Activated T-cell treated with anti-CD3 and anti-CD28 coated beads, Interleukin-2, amount 50 U/mL, for 72 hours (primary cell): ENCODE measurements at places on chromosomes 7 and 10. TPM values are rescaled to one million over a fixed set of nuclear protein-coding genes. Genes with fewer than 3 reads are reported as not detected.

Gene CALML3
- total RNA-seq: not detected

Gene MSMB
- not detected for total RNA-seq

DNA sequence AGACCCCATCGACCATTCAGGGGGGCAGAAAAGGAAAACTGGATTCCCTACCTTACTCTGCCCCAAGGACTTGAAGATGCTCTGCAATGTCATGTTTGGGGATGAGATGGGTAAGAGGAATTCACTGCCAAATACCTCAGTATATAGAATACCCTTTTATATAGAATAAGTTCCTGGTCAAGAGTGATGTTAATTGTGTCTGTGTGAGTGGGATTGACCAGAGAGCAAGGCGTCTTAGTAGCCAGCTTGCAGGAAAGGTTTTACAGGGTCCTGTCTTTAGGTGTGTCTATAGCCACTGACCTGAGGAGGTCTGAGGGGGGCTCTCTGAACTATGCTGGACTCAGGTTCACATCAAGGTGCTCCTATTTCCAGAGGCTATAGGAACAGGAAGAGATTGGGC is 1.4 kb downstream of the IFIT3 start:
- peaks cover 2% of the 10 kb centered on the region for H3K36me3 ChIP-seq
- H3K4me3 ChIP-seq: no peak overlapping the region
- H3K4me1 ChIP-seq: peaks cover 58% of the 10 kb centered on the region
- no peak for DNase-seq
- no peak overlapping the region for H3K27ac ChIP-seq
- peaks cover 51% of the 10 kb centered on the region for H3K27me3 ChIP-seq

Gene EPHA1
- 4.2 TPM for total RNA-seq

Gene DPYSL4
- 9.9 TPM for total RNA-seq

DNA sequence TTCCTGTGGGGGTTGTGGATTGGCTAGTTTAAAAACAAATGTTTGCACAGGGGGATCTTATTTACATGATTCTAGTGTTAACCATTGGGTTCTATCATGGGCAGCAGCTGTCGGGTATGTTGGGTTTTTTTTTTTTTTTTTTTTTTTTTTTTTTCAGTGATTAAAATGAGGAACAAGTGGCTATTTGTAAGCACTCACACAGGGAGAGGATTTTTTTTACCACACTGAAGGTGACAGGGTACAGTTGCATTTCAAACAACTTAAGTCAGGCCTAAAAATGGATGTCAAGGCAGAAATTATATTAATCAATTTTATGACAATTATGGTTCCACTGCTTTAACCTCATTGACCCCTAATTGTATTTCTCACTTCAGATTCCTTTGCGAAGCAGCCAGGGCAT is 92.8 kb downstream of the CD36 start:
- H3K4me3 ChIP-seq: no peak overlapping the region
- no peaks in the 10 kb centered on the region for H3K4me1 ChIP-seq
- H3K27ac ChIP-seq: no peak overlapping the region
- H3K36me3 ChIP-seq: no peaks in the 10 kb centered on the region
- no peak for DNase-seq
- H3K27me3 ChIP-seq: no peaks in the 10 kb centered on the region

Gene RAB18
- total RNA-seq: 51.7 TPM

GRCh38 chr7:74183142-74183541 is 9.0 kb downstream of the EIF4H start:
- H3K36me3 ChIP-seq: peaks cover 10% of the 10 kb centered on the region
- DNase-seq: no peak
- peaks cover 87% of the 10 kb centered on the region for H3K4me1 ChIP-seq

Gene SYNPO2L
- total RNA-seq: not detected

DNA sequence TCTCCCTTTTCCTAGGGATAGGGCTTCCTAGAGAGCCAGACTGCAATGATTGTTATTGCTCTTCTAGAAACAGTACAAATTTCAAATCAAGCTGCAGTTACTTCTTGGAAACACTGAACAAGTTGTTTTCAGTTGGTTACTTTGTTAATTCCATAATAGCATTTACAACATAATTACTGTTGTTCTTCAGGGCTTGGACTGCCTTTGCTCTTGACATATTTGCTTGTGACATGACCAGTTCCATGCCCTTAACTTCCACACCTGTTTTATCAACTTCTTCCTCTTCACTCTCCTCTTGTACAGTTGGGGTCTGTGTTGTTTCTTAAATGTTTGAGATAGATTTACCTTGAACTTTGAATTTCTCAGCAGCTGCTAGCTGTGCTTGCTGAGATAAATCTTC is 104.4 kb downstream of the SEC23IP start:
- H3K27me3 ChIP-seq: peaks cover 41% of the 10 kb centered on the region
- peaks cover 4% of the 10 kb centered on the region for H3K36me3 ChIP-seq
- no peak overlapping the region for H3K4me3 ChIP-seq
- no peak for DNase-seq
- H3K27ac ChIP-seq: no peak overlapping the region

Gene HKDC1
- total RNA-seq: 1.6 TPM

DNA sequence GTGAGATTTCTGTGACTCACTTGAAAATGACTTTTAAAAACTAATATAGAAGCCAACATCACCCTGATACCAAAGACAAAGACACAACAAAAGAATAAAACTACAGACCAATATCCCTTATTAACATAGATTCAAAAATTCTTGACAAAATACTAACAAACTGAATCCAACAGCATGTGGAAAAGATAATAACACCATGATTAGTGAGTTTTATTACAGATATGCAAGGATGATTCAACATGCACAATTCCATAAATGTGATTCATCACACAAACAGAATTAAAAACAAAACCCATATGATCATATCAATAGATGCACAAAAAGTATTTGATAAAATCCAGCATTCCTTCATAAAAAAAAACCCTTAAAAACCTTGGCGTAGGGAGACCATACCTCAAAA is 6.5 kb downstream of the MGAM start:
- H3K27ac ChIP-seq: no peak overlapping the region
- no peaks in the 10 kb centered on the region for H3K4me1 ChIP-seq
- no peaks in the 10 kb centered on the region for H3K27me3 ChIP-seq

Gene ACTL6B
- not detected for total RNA-seq

Gene CPA2
- not detected for total RNA-seq

- H3K27me3 ChIP-seq: peaks cover 7% of the 10 kb centered on the region
- H3K4me1 ChIP-seq: peaks cover 15% of the 10 kb centered on the region
- DNase-seq: no peak
Observed at GRCh38 chr10:118842843-118843624, 88.3 kb upstream of the CACUL1 start.

DNA sequence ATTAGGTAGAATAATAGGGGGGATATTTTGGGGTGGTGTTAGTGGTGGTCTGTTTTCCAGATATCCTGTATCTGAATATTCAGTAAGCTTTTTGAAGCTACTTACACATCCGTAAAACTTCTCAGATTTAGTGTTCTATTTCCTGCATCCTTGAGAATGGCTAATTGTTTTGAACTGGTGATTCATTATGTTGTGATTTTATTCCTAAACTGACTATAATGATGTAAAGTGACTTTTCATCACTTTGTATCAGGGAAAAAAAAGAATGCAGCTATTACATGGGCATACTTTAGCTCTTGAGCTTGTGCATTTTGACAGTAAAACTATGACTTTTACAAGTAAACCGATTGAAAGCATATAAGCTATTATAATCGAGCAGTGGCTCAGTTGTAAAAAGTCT is 18.2 kb downstream of the WAC start:
- no peak for DNase-seq
- peaks cover 50% of the 10 kb centered on the region for H3K36me3 ChIP-seq
- peaks cover 77% of the 10 kb centered on the region for H3K4me1 ChIP-seq
- no peaks in the 10 kb centered on the region for H3K27me3 ChIP-seq
- peak overlapping the region; percentile 79 for H3K27ac ChIP-seq
- no peak overlapping the region for H3K4me3 ChIP-seq

DNA sequence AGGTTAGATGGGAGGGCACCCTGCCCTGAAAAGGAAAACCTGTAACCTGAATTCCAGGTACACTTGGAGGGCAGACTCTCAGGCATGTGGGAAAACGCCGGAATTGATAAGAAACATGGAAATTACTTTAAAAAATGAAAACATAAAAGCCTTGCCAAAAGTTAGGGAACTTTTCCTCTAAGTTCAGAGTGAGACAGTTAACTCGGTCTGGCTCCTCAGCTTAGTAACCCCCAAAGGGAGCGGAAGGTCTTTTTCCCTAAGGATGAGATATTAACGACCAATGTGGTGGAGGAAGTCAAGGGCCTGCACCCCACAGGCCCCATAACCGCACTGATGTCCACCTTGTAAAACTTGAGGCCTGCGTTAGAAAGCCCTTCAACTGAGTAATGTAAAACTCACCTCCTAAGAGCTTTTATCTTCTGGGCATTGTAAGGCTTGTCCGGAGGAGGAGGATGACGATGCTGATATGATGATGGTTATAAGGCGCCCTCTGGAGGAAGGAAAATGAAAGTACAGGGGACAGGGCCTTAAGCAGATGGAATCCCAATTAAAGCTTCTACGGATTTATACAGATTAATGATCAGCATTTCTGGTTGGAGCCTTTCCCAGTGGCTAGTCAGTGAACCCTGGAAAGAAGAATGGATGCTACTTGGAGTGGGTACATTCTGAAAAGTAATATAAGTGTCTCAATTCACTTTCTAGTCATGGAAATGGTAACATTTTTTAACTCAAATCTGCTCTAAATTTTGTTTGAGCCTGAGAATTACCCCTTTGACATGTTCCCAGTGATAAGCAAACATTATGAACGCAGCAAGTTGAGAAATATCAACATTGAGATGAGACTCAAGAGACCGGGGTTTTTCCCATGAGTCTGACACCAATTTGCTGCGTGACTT is 694 bp downstream of the COL1A2 start:
- H3K27me3 ChIP-seq: peaks cover 12% of the 10 kb centered on the region
- no peaks in the 10 kb centered on the region for H3K36me3 ChIP-seq
- peaks cover 12% of the 10 kb centered on the region for H3K4me1 ChIP-seq
- H3K4me3 ChIP-seq: peak overlapping the region; percentile 80

GRCh38 chr7:2030475-2031450 is 202.0 kb downstream of the MAD1L1 start:
- no peaks in the 10 kb centered on the region for H3K27me3 ChIP-seq
- H3K36me3 ChIP-seq: peaks cover 16% of the 10 kb centered on the region
- peaks cover 22% of the 10 kb centered on the region for H3K4me1 ChIP-seq
- DNase-seq: no peak
- H3K27ac ChIP-seq: no peak overlapping the region
- peak overlapping the region; percentile 34 for H3K4me3 ChIP-seq

- no peak overlapping the region for H3K27ac ChIP-seq
- no peaks in the 10 kb centered on the region for H3K36me3 ChIP-seq
- H3K27me3 ChIP-seq: no peaks in the 10 kb centered on the region
- H3K4me3 ChIP-seq: no peak overlapping the region
Observed at GRCh38 chr10:122072491-122072890, 83.5 kb downstream of the TACC2 start.

Gene FFAR4
- total RNA-seq: not detected

DNA sequence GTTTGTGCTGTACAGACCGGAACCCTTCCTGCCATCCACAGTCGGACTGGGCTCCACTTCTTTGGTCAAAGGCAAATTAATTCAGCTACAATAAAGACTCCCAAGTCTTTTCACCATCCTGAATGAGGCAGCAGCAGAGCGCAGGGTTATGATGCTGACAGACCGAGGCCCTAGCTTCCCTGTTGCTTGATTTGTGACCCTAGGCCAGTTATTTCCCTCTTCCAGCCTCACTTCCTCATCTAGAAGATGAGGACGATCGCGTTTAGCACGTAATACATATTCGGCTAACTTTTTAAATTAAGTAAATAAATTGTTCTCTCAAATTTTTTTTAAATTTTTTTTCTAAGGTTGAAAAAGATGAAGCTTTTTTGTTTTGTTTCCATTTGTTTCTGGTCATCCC is 18.1 kb downstream of the ADRB1 start:
- no peak for DNase-seq
- H3K27ac ChIP-seq: no peak overlapping the region
- H3K4me1 ChIP-seq: peaks cover 8% of the 10 kb centered on the region
- H3K36me3 ChIP-seq: no peaks in the 10 kb centered on the region

DNA sequence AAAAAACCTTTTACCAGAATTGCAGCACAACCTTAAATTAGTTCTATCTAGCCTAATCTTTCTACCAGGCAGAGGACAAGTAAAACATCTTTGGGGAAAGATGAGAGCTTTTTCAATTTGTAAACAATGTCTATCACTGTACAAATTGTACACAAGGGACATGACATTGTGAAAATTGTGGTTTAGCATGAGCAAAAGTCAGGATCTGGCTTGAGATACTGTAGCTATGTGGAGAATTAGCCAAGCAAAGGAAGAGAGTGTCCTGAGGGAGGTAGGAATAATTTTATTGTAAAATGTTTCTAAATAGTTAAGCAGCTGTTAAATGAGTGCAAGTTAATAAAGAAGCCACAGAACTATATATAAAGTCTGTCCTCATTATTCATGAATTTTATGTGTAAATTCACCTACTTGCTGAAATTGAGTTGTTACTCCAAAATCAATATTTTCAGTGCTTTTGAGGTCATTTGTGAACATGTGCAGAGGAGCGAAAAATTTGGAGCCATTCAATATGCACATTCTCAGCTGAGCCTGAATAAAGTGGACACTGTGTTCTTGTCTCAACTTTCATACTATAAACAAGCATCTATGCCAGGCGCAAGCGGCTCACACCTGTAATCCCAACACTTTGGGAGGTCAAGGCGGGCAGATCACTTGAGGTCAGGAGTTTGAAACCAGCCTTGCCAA is 42.8 kb upstream of the POM121L12 start:
- H3K36me3 ChIP-seq: peaks cover 6% of the 10 kb centered on the region
- H3K4me3 ChIP-seq: no peak overlapping the region
- no peaks in the 10 kb centered on the region for H3K4me1 ChIP-seq
- H3K27me3 ChIP-seq: no peaks in the 10 kb centered on the region
- DNase-seq: no peak

DNA sequence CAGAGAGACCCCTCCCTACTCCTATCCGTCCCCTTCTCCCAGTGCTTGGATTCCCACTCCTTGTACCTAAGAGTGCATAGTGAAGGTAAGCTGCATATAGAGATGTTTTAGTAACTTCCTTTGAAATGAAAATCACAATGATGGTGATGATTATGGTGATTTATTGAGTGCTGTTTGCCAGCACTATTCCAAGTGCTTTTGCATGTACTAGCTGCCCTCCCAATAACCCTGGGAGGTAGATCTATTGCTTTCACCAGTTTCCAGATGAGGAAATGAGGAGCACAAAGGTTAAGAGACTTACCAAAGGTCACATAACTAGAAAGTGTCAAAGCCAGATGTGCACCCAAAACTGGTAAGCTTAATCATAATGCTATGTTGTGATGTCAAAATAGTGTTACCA is 80.4 kb upstream of the NEUROD6 start:
- no peak overlapping the region for H3K4me3 ChIP-seq
- no peaks in the 10 kb centered on the region for H3K27me3 ChIP-seq
- DNase-seq: no peak
- no peaks in the 10 kb centered on the region for H3K4me1 ChIP-seq
- H3K36me3 ChIP-seq: no peaks in the 10 kb centered on the region

- no peak for DNase-seq
- H3K36me3 ChIP-seq: peaks cover 5% of the 10 kb centered on the region
- no peaks in the 10 kb centered on the region for H3K27me3 ChIP-seq
- no peak overlapping the region for H3K4me3 ChIP-seq
- H3K27ac ChIP-seq: no peak overlapping the region
- no peaks in the 10 kb centered on the region for H3K4me1 ChIP-seq
Observed at GRCh38 chr10:129780901-129781795, 182.9 kb downstream of the EBF3 start.

- no peaks in the 10 kb centered on the region for H3K4me1 ChIP-seq
- H3K36me3 ChIP-seq: peaks cover 6% of the 10 kb centered on the region
- no peak for DNase-seq
- H3K27me3 ChIP-seq: no peaks in the 10 kb centered on the region
- no peak overlapping the region for H3K27ac ChIP-seq
Observed at GRCh38 chr10:48509974-48510692, 94.7 kb downstream of the ARHGAP22 start.

GRCh38 chr7:120023494-120024167 is 249.3 kb upstream of the KCND2 start:
- H3K27me3 ChIP-seq: no peaks in the 10 kb centered on the region
- no peak for DNase-seq
- no peaks in the 10 kb centered on the region for H3K36me3 ChIP-seq
- no peak overlapping the region for H3K4me3 ChIP-seq
- no peaks in the 10 kb centered on the region for H3K4me1 ChIP-seq
